Cortex of kidney (tissue), 1 donor: ENCODE measurements at places on chromosomes 12 and 14.

DNA sequence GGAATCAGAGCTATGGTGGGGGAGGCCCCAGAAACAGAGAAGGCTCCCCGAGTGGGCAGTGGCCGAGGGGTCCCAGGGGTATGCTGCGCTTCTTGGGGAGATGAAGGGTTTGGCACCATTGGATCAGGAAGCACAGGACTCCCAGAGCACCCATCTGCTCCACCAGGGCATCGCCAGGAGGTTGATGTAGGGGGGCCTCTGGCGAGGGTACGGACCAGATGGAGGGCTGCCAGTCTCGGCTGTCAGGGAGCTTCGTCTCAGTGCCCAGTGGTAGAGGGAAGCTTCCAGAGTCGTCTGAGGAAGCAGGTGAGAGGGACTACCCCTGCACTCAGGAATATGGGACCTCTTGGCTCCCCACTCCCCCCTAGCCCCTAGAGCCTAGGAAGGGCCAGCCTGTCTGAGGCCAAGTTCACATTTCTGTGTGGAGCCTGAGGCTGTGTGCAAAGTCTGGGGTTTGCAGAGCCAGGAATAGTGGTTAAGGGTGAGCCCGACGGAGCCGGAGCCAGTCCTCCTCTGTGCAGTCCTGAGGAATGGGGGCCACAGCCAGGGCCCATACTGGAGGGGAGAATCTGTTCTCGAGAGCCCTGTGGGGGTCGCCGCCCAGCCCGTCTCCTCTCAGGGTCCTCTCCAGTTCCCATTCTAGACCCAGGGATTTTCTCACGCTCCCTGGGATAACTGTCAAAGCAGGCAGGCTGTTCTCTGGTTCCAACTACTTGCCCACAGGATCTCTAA, 10.2 kb downstream of the SLC48A1 start:
- no peak for DNase-seq

DNA sequence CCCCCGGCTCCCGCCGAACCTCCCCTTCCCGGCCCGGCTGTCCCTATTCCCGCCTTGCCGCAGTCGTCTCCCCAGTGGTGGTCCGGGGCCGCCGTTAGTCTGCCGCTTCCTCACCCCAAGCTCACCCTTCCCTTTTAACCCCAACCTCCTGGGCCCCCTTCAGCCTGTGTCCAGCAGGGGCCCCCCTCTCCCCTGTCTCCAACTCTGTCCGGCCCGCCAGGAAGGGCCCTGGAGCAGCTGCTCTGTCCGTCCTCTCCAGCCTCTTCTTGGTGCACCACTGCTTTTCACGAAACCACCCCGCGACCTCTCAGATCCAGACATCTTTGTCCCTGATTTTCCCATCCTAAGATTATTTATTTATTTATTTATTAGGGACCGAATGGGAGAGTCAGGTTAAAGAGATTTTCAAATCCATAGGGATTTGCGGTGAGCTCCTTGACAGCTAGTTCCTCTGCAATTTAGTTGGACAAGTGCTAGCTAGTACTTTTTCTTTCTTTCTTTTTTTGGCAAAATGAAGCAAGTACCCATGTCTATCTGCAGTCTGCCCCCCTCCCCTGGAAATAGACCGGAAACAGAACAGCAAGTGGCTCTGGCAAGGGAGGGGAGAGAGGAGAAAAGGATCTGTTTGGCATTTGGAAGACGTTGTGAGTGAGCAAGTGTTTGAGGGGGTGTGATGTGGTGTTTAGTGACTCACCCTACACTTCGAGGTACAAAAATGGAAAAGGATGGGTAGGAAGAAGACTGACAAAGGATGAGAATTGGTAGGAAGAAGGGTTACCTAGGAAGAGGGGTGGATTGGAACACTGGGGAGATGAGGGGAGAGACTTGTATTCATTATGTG, 632 bp downstream of the UBR7 start:
- DNase-seq, result no peak

DNA sequence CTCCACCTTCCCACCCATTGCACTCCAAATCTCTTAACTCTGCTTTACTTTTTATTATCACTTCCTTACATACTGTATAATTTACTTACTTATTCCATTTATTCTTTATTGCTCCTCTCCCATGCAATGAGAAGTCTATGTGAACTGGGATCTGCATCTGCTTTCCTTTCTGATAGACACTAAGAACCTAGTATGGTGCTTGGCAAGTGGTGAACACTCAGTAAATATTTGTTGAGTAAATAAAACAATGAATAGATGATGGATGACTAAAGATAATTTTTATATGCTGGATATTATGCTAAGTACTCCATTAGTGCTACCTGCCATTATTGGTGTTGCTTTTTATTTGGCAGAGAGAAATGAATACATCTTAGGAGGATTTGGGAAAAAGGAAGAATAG, 151.0 kb downstream of the TPH2 start:
- DNase-seq, result no peak

DNA sequence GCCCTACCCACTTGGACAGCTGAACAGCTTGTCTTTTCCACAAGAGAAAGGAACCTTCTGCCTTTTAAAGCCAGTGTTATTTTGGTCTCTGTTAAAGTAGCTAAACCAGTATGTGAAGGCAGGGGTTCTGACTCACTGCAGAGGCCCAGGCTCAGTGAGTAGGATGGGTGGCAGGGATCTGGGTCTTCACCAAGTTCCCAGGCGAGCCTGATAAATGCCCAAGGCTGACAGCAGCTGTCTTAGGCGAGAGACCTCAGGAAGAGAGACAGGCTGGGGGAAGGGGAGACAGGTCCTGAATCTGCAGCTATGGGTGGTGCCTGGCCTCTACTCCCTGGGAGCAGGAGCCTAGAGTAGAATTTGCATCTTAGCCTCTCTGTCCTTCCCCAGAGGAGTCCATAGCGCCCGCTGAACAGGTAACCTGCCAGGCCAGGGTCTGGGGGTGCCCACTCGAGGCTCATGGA, 18.1 kb upstream of the KIF26A start:
- DNase-seq, result no peak

DNA sequence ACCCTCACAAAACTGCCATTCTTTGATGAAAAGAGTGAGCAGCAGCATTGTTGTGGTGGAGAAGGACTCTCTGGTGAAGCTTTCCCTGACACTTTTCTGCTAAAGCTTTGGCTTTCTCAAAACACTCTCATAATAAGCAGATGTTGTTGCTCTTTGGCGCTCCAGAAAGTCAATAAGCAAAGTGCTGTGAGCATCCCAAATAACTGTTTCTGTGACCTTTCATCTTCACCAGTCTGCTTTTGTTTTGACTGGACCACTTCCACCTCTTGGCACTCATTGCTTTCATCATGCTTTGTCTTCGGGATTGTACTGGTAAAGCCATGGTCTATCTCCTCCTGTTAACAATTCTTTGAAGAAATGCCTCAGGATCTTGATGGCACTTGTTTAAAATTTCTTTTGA, 424.7 kb upstream of the TMPO start:
- no peak for DNase-seq

- DNase-seq, result no peak
Observed at GRCh38 chr14:105212541-105213300, 31.6 kb upstream of the NUDT14 start.

GRCh38 chr14:72793156-72793939, 100.6 kb downstream of the DPF3 start:
- DNase-seq, result no peak

- no peak for DNase-seq
Observed at GRCh38 chr14:22432348-22432976, 156.6 kb downstream of the DAD1 start.

DNA sequence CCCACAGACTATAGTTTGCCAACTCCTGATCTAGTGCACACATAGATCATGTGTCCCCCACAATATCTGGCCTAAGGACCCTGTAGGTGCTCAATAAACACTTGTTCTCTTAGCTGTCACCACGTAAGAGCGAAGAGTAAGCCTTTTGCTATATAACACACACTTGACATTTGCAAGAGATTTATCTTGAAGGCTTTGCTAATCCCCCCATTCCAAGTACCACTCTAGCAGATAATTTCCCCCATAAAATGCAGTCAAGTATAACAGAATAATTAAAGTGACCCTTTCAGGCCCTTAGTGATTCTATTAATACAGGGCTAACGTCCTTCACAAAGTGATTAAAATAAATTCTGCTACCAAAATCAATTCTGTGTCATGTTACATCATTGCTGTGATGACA, 87.5 kb downstream of the PLXNC1 start:
- DNase-seq, result no peak

GRCh38 chr14:65850429-65851135, 438.1 kb downstream of the FUT8 start:
- no peak for DNase-seq

DNA sequence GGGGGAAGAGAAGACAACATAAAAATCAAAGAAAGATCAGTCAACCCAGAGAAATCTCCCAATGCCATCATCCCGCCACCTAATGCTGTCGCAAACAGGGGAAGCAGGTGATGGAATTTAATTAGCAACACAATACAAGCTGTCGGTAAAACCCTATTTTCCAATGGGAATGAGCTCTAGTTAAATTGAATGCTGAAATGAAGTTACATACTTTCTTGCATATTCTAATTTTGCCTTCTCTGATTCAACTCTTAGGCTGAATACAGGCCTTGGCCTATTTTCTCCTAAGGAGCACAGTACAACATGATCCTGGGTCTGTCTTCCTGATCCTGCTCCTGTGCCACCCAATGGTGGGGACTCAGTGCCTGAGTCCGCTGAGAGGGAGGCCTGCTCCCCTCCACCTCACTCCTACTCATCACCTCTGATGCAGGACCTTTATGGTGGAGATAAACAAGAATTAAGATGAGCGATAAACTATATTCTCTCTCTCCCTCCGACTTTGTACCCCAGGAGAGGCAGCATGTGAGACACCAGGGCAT, 238.8 kb downstream of the GXYLT1 start:
- no peak for DNase-seq

GRCh38 chr12:58433959-58434358, 486.3 kb downstream of the LRIG3 start:
- DNase-seq, result no peak

DNA sequence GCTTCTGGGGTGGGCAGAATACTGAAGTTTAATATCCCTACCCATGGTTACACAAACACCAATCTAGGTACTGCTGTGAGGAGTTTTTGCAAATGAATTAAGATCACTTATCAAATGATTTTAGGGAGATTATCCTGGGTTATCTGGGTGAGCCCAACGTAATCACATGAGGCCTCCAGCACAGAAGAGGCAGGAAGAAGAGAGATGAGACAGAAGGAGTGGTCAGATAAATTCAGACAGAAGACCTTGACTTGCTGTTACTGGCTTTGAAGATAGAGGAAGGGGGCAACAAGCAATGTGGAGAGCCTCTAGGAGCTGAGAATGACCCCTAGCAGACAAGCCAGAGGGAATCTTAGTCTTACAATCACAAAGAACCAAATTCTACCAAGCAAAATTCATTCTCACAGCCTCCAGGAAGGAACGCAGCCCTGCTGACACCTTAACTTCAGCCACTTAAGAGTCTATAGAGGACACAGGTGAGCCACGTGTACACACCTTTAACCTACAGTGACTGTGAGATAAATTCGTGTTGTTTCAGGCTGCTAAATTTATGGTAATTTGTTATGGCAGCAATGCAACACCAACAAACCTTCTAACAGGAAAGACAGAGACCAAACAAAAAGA, 49.4 kb downstream of the FERMT2 start:
- no peak for DNase-seq

GRCh38 chr14:99945732-99946651, 119.2 kb upstream of the EVL start:
- no peak for DNase-seq

- DNase-seq, result no peak
Observed at GRCh38 chr12:122018937-122019336, 2.7 kb upstream of the BCL7A start.

GRCh38 chr14:56738020-56738419, 72.3 kb downstream of the OTX2 start:
- no peak for DNase-seq

DNA sequence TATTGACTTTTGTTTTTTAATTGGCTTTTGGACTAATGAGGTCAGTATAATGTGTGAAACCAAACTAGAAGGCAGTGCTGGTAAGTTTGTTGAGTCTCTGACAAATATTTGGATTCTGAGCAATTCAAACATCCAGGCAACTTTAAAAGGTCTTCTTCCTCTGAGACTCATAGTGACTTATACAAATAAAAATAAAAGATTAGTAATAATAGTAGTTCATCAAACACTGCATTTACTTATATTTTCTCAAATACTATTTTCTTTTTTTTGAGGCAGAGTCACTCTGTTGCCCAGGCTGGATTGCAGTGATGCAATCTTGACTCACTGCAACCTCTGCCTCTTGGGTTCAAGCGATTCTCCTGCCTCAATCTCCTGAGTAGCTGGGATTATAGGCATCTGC, 337.9 kb downstream of the DAD1 start:
- DNase-seq, result no peak

GRCh38 chr12:74563927-74564326, 26.3 kb downstream of the ATXN7L3B start:
- DNase-seq, result no peak

- no peak for DNase-seq
Observed at GRCh38 chr12:113422886-113423669, 898 bp downstream of the SDSL start.

- no peak for DNase-seq
Observed at GRCh38 chr12:115922952-115923564, 354.4 kb downstream of the MED13L start.

GRCh38 chr12:30106204-30106965, 322.6 kb upstream of the TMTC1 start:
- DNase-seq, result no peak

- DNase-seq, result no peak
Observed at GRCh38 chr12:105912882-105913678, 225.7 kb downstream of the NUAK1 start.

DNA sequence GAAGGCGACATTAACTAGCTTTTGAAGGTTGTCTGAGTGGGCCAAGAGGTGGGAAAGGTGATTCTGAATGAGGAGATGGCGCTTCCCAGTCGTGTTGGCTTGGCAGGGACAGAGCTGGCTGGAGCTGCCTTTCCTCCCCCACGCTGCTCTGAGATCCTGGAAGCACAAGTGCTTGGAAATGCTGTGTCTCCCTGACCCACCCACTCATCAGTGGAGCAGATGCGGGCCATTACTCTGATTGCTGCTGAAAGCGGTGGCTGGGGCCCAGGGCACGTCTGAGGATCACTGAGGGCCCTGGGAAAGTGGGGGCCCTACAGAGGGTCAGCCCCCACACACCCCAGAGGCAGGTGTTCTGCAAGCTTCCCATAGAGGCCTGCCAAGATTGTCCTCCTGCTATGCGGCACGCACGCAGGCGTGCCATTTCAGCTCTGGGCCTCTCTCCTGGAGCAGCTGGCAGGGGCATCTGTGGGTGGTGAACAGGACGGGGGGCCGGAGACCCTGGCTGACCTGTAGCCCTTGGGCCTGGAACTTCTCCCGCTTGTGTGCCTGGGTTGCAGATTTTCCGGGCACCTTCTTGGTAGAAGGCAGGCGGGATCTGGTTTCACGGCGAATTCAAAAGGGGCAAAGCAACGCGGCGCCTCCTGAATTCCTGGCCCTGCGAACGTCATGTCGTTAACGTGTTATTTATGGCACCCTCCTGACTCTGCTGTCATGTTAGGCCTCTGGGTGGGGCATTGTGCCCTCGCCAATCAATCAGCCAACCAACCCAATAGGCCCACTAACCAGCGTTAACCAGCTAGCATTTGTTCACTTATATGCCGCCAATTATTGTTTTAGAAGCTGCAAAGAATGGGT, 133.8 kb upstream of the TBX3 start:
- DNase-seq, result no peak
